SHP77 treated with DMSO at 0.1 percent for 48 hours (cell line): ENCODE measurements at places on chromosomes 2 and 18.

DNA sequence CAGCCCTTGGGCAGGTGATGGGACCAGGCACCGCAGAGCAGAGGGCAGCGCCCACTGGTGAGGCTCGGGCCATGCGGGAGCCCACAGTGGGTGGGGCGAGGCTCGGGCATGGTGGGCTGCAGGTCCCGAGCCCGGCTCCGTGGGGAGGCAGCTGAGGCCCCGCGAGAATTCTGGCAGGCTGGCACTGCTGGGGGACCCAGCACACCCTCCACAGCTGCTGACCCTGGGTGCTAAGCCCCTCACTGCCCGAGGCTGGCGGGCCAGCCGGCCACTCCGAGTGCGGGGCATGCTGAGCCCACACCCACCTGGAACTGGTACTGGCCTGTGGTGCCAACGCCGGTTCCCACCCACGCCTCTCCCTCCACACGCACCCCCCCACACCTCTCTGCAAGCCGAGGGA lies 29.7 kb upstream of the COL3A1 start:
- no peak for DNase-seq

DNA sequence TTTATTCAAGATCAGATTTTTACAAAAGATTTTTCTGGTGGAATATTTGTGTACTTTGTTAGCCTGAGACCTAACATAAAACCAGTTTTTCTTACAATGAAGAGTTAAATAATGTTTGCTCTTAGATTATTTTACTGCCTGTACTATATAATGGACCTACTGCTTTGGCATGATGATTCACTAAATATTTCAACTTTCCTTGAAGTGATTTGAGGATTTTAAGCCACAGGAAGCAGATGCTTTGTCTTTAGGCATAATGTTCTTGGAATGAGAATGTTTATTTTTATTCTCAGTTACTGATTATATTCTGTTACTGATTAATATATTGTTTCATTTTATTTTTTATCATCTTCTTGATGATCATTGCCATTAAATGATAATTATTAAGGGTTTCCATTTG lies 175.3 kb upstream of the LRP1B start:
- DNase-seq: no peak

GRCh38 chr2:143965493-143966164 lies 554.3 kb downstream of the ZEB2 start:
- DNase-seq: no peak

DNA sequence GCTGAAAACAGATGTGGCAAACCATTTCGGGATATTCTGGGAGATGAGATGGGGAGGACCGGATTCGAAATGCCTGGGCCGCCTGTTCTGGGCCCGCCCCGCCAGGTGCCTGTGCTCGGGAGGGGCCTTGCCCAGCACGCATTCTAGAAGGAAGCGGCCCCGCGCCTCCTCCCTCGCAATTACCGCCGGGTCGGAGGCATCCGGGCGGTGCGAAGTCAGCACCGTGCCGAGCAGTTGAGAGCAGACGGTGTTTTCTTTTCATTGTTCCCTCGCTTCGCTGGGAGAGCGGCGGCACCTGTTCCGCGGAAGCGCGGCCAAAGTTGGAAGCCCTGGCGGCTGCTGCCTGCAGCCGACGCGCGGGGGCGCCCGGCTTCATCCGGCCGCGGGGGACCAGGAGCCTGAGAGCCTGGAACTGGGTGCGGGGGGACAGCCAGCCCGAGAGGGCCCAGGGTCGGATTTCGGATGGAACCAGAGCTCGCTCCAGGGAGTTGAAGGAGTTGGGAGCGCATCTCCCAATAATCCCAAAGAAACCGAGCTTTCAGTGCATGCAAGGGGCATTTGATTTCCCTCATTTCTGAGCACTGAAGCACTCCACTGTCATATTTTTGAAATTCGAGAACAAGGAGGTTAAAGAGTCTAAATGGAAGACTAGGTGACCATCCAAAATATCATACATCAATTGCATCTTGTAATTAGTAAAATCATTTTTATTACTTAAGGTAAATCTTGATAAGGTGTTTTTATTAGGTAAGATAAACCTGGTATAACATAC lies 241.8 kb upstream of the RAB12 start:
- DNase-seq: no peak

DNA sequence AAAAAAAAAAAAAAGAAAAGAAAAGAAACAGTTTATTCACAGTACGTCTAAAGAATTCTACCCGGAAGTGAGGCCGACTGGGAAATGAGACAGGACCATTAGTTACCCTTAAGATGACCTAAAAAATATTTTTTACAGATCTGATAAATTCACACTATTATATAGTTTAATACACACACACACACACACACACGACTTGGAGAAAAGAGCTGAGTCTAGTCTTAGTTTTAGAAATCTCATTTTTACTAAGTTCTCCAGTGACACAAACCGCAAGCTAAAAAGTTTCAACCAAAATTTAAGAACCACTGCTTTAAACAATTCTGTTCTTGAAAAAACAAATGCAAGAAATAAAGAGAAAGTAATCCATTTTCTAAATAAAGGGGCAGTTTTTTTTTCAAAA lies 27.1 kb downstream of the ST3GAL5 start:
- DNase-seq: no peak

GRCh38 chr2:229501051-229501794 lies 213.1 kb downstream of the DNER start:
- no peak for DNase-seq

DNA sequence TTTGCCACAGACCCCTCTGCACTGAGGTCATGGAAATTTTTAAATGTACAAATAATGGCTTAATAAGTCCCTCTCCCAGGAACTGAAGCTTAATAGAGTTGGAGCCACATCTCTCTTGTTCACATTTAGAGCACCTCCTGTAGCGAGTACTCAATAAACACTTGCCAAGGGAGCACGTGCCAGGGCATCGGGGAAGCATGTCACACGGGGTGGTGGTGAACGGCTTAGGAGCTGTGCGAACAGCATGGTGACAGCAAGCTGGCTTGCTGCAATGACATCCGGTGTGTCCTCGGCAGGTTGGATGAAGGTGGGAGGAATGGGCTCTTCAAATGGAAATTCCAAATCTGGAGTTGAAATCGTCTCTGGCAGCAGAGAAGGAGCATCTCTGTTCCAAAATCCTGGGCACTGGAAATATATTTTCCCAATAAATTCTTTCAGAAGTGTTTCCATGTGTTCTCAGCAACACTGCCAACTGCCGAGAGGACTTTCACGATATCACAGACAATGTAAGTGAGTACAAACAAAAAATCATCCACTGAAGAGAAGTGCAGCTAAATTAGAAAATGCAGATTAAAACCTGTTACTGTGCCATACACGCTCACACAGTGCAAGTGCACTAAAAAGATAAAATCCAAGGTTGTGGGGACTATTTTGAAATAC lies 74.1 kb downstream of the GALR1 start:
- DNase-seq: no peak
